ENCODE measurements at places on chromosomes 16 and 17.

DNA sequence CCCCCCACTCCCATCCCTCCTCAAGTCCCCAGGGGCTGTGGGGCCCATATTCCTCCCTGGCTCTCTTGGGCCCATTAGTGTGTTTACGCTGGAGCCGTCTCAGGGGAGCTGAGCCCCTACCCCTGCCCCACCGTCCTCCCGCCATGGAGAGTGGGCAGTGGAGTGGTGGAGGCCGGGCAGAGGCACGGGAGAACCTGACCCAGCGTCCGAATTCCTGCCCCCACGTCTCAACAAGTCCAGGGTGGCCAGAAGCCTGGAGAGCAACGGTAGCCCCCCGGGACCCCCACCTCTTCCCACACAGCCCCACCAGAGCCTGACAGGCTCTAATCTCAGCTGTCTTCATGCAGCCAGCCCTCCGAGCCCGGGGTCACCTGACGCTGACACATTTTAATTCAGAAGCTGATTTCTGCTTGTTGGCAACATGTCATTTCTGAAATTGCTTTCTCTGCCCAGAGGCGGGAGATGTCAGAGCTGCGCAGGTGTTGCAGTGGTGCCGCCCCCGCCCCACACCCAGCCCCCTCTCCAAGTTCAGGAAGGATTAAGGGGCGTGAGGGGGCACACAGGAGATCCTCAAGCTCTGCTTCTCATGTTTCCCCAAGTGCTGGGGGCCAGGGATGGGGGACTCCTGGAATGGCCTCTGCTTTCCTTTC is 32.6 kb downstream of the WNT9B start:
- no peak for DNase-seq

DNA sequence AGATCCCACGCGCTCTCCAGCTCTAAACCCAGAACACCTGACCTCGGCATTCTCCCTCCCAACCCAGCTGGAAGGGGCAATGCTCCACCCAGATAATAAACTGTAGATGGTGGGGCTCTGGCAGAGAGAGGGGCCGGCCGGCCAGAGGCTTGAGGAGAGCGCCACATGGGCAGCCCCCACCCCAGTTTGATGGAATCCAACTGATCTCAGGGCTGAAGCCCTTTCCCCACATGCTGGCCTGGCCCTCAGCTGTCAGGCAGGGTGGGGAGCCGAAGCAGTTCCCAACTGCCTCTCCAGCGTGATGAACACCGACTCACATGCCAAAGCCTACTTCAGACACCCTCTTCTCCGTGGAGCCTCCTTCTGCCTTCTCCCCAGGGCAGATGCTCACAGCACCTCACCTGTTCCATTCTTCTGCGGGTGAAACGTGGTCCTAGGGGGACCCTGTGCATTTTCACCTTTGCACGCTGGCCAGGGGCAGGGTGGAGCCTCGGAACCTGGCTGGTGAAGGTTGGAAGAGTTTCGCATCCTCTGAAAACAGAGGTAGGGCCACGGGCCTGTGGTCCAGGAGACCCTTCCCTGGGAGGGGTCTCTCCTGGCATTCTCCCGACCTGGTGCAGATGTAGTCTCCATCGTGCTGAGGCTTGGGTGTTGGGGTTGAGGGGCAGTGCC is 65.7 kb upstream of the ZNF469 start:
- DNase-seq, result no peak

GRCh38 chr17:7707858-7708750 is 3.1 kb downstream of the EFNB3 start:
- no peak for DNase-seq

DNA sequence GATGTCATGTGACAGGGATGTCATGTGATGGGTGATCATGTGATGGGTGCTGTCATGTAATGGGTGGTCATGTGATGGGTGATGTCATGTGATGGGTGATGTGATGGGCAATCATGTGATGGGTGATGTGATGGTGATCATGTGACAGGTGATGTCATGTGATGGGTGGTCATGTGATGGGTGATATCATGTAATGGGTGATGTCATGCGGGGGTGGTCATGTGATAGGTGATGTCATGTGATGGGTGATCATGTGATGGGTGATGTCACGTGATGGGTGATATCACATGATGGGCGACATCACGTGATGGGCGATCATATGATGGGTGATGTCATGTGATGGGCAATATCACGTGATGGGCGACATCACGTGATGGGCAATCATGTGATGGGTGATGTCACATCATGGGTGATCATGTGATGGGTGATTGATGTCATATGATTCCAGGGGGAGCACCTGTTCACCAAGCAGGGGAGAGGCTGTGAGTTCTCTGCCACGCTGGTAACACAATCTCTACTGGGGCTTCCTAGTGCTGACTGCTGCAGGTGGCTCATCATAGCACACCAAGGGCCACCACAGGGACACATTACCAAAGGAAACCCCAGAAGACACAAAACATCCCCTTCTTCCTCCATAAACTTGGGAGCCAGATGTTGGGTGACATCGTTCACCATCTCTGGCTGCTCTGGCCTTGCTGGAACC is 16.5 kb downstream of the CD300LB start:
- DNase-seq, result no peak

DNA sequence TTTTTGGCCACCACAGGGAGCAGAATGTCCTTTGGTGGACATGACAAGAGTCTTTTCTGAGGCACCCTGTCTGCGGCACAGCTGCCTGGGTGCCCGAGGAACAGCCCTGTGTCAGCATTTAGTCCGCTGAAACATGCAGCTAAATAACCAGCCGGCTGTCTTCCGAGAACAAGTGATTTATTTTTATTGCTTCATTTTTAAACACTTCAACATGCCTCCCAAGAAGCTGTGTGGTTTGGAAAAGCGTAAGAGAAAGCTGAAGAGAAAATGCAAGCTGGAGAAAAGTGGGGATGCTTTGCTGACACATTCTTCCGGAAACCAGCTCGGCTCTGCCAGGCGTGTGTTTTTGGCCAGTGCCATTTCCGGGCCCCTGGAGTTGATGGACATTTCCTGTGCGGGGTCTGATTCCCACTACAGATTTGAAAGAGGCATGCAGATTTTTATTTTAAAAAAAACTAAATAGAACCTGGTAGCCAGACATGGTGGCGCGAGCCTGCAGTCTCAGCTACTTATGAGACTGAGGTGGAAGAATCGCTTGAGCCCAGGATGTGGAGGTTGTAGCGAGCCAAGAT is 94.7 kb downstream of the SEC14L1 start:
- no peak for DNase-seq
